H1 (cell line): ENCODE measurements at places on chromosomes 6 and 20.

- no peak for DNase-seq
These were observed 25.0 kb downstream of the FOXP4 start for GRCh38 chr6:41571021-41571780.

- no peak for DNase-seq
These were observed 27.8 kb downstream of the CMTR1 start for GRCh38 chr6:37460805-37461204.

DNA sequence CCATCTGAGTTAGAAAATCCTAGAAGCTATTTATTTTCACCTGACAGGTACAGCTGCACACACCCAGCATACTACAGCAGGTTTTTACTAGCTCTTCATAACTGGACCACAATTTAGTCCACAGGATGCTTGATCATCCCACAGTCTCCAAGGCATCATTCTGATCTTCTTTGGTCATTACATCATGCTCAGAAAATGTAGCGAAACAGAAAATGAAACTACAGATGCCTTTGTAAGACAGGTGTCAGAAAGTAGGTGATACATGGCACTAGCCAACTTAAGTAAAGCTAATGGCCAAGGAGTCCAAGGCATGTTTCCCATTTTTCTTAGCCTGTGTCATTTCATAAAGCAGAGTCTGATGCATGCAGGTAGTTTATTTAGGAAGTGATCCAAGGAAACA, 102.3 kb downstream of the HTR1B start:
- no peak for DNase-seq

- DNase-seq, result no peak
These were observed 31.1 kb downstream of the CDKAL1 start for GRCh38 chr6:20565342-20565741.
